ENCODE measurements at places on chromosomes 2 and 18.

DNA sequence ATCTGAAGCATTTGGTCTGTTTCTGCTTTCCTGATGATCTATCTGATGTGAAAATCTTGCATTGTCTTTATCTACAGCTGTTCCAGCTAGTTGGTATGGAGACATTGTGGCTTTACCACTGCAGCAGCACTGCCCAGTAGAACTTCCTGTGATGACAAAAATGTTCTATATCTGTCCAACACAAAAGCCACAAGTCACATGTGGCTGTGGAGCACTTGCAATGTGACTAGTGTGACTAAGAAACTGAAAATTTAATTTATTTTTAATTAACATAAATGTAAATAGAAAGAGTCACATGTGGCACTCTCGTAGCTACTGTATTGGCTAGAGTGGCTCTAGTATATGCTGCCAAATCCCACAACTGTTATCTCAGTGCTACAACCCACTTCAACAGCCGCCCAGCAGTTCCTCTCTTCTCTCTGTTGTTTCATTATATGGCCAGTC lies 425.7 kb downstream of the SETBP1 start:
- no peak for DNase-seq

DNA sequence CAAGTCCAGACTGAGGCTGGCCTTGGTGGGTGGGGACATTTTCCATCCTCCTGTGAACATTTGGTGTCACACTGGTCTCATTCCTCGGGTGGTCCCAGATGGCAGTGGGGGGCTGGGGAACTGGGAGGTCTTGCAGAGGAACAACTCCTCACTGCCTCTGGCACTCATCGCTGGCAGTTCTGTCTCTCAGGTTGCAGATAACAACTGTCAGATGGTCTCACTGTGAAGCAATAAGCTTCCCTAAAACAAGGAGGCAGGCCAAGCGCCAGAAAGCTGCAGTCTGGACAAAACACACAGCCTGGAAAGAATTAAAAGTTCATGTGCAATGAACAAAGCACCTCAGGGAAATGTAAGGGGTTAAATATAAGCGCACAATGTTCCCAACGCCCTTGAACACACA lies 78.1 kb downstream of the IRS1 start:
- DNase-seq: no peak

DNA sequence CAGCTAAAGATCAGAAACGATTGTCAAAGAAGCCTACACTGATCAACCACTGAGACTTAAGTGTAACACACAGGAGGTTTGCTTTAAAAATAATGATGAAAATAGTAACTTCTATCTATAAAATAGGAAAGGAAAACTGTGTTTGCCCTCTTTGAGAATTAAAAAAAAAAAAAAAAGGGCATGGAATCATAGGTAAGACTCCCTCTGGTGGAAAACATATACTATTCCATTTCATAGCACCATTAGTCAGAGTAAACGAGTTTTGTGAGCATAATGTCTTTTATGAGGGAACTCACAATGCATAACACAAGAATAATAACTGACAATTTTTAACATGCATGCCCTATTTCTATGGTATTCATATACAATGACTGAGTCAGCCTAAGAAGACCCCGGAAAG lies 36.3 kb downstream of the SLC35F5 start:
- DNase-seq: no peak

GRCh38 chr2:27833931-27834330 lies 56.3 kb downstream of the RBKS start:
- no peak for DNase-seq

DNA sequence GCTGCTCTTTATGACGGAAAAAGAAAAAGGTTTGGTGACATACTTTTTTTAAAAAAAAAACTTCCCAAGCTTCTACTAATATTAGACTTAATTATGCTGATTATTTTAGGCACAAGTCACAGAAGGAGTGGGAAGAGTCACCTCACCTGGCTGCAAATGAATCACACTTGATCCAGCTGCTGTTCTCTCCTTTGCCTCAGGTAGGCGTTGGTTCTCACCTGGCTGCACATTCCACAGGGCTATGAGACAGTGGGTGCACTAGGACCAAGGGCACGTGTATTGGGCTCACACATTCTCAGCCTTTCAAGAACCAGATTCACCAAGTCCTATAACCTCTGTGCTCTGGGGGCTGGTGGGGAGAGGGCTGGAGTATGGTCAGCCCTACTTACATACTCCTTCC lies 93.3 kb downstream of the TGFA start:
- DNase-seq: no peak

DNA sequence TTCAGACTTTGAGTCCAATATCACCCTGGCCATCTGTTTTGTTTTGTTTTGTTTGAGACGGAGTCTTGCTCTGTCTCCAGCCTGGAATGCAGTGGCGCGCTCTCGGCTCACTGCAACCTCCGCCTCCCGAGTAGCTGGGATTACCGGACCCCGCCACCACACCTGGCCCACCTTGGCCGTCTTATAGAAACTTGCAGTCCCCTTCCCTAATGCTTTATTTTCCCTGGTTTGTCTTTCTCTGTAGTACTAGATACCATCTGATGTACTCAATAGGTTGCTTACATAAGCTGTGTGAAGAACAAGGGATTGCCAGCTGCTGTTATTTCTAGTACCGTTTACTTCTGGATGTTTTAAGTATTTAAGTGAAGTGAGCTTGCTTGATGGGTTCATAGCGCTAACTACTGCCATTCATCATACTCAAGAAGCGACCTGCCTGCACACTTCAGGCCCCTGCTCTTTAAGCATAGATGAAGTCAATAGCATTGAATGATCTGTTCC lies 1.2 kb downstream of the RPL31 start:
- DNase-seq: no peak

GRCh38 chr2:85490861-85491755 lies 47.9 kb upstream of the MAT2A start:
- DNase-seq: no peak

DNA sequence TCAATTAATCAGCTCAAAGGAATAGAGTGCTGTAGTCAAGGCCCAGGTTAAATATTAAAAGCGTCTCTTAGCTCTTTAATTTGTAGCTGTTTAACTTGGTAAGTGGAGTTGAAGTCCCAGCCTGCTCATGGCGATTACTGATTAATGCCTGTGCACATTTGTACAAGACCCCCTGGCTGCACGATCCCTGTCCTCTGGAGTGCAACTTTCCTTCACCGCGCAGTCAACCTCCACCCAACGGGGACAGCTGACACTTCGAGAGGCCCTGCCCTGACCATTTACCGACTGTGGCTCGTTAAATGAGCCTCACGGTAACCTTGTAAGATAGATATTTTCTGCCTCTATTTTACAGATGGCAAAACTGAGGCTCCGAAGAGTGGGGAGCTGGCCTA lies 5.5 kb upstream of the CYS1 start:
- no peak for DNase-seq

GRCh38 chr2:28292491-28292890 lies 100.2 kb upstream of the FOSL2 start:
- DNase-seq: no peak

DNA sequence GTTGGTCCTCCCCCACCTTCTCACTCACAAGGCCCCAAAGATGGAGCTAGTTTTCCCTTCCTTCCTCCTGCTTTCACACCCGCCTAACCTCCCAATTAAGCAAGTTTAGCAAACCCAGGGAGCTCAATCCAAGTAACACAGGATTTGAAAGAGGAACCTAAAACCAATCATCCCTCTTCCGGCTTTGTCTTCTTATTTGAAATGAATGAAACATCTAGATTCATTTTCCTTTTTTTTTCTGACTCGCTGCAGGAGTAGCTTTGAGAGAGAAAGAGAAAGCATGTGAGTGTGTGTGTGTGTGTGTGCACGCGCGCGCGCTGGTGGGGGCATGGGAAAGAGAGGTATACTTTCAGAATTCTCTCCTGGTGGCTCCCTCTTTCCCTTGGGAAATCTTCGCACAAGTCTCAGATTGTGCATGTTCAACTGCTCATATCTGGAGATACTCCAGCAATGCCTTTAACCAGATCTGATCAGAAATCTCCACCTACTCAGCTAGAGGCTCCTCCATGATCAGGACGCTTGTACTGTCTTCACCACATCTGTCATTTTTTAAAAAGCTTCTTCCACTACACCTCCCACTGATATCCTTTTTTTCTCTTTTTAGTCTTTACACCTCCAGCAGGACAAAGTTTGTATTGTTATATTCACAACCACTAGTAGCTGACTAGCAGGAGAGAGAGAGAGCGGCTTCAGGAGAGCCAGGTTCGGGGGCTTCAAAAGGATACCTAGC lies 1.7 kb downstream of the SLC8A1 start:
- DNase-seq: no peak

- DNase-seq: no peak
Observed at GRCh38 chr2:238462782-238463396, 36.2 kb downstream of the ASB1 start.

DNA sequence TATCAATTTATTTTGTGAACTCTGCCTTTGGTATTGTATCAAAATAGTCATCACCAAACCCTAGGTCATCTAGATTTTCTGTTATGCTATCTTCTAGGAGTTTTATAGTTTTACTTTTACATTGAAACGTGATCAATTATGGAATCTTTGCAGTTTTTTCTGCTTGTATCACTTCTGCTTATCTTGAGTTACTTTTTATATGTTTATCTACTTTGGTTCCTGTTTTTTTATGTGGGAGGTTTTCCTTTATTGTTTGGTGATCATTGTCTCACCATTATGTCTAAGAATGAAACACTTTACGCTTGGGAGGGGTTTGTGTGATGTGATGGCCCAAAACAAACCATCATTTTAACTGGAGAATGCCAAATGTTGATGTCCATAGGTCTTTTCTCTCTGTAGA lies 261.2 kb downstream of the SPAG16 start:
- no peak for DNase-seq

DNA sequence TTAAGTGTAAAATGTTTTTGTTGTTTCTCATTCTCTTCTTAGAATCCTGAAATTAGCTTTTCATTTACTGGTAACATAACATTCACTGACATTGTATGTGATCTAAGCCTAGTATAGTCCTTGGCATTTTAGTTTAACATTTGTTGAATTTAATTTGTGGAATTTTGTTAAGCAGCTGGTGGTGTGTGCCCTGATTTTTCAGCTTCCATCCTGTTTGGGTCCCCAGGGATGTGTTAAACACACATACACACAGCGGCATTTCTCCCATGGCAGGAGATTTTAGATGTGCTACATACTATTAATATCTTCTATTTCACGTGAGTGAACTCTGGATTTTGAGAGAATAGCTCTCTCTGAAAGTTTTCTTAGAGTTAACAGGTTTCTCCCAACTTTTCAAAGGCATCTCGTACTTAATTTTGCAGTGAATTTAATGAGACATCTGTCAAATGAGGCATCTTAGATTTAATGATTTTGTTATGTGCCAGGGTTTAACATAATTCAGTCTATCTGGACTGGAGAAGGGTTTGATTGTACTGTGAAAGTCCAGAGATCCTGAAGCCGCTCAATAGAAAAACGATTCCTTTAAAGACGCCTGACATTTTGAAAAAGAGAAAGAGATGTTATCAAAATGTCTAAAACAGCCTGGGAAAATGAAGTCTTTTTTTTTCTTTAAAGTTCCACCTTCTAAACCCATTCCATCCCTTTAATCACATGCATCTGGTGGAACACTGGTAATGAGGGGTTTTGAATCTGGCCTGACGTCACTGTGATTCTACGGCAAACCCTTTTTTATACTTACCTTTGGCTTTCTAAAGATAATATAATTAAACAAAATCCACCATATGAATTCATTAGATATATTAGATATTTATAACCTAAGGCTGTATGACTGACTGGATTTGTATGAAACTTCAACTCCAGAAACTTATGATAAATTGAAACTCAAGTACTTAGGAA lies 6.8 kb downstream of the PHLPP1 start:
- no peak for DNase-seq

DNA sequence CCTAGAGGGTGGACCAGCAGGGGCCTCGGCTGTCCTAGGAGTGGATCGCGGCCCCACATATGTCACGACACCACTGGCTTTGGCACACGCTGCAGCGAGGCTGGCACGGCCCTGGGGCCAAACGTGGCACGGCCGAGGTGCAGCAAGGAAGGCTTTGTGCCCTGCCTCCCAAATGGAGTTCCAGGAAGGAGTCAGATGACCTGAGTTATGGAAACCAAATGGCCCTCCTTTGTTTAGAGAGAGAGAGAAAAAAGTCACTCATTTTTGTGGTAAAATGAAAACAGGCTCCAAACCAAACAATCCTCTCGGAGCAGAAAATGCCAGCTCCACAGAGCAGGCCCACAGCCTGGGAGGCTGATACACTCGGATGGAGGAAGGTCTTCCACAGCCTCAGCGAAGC lies 105.6 kb downstream of the ANTXR1 start:
- no peak for DNase-seq

- DNase-seq: no peak
Observed at GRCh38 chr2:168196764-168197180, 50.6 kb downstream of the STK39 start.

DNA sequence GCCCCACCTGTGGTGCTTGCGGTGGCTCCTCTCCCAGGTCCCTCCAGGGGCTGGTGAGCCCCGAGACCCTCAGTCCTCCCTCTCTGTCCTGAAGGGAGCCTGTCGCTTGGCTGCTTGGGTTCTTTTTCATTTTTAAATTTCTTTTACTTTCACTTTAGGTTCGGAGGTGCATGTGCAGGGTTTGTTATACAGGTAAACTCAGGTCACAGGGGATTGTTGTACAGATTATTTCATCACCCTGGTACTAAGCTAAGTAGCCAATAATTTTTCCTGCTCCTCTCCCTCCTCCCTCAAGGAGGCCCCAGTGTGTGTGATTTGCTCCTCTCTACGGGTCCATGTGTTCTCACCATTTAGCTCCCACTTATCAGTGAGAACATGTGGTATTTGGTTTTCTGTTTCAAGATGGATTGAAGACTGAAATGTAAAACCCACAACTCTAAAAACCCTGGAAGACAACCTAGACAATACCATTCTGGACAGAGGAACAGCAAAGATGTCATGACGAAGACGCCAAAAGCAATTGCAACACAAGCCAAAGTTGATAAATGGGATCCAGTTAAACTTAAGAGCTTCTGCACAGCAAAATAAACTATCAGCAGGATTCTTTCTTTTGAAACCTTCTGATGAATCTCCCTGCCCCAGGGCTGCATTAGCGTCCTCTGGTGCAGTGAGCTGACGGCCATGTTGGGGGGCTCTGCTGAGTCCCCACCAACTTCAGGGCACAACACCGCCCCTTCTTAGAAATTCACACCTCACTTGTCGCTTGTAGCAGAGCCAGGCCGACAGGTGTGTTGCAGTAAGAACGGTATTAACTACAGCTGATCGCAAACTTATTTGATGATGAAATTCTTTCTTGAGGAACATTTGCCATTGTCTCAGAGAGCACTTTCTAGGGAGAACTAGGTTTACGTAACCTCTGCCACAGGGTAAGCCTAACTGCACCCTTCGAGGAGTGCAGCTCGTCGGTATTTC lies 135.3 kb downstream of the ZNF236 start:
- DNase-seq: no peak

Data from stimulated activated CD8-positive, alpha-beta memory T cell treated with anti-CD3 and anti-CD28 coated beads, Interleukin-2, amount 100 ng/mL, for 48 hours (primary cell).